Posterior cingulate gyrus (tissue), 11 donors: ENCODE measurements at places on chromosomes 1 and 21.

GRCh38 chr1:41615316-41615715, 130.8 kb upstream of the EDN2 start:
- no peak for DNase-seq

DNA sequence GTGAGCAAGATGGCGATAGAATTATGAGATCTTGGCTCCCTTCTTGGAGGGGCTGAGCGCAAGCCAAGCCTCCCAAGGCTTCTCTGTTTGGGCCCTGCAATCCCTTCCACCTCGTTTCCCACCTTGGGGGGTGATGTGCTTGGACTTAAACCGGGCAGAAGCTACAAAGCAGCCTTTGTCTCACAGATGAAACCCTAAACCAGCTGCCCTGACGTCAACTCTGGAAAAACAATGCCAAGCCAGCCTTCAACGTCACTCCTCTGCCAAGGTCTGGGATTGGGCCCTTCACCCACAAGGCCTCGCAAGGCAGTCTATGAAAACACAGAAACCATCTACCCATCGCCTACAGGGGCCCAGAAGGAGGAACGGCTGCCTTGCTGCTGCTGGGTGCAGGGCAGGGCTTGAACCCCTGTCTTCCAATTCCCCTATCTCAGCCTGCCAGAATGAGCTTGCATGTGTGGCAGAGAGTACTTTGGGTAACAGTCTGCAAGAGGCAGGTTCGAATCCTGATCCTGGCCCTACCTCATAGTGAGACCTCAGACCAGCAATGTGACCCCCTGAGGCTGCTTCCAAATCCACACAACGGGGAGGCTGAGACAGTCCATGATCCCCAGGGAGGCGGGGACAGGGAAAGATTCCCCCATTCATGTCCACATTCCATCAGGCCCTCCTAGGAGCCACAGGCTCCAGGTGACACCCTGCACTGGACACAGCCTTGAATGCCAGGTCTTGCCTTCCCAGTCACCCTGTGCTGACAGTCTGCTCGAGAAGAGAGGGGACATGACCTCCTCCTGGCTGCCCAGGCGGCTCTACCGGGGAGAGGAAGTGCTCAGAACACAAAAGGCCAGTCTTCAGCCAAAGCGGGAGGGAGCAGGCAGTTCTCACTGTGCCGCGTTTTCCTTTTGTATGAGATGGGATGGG, 15.0 kb downstream of the IFFO2 start:
- DNase-seq: peak; percentile 83

GRCh38 chr1:63967901-63968300, 194.1 kb downstream of the ROR1 start:
- DNase-seq: no peak

DNA sequence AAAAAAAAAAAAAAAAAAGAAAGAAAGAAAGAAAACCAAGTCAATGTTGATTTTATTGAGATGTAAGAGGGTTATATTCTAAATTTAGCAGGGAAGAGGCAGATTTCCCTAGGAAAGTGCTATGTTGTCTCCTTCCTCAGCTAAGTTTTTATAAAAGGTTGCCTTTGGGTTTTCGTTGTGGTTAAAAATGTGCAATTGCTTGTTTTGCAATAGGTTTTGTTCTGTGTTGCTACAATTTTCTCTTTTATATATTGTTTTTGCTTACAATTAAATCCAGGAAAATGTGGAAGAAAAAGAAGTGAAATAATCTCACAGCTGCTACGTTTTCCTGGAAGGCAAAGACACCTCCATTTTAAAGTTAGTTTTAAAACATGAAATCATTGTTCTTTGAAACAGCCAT, 136.7 kb upstream of the C1orf105 start:
- DNase-seq: no peak

DNA sequence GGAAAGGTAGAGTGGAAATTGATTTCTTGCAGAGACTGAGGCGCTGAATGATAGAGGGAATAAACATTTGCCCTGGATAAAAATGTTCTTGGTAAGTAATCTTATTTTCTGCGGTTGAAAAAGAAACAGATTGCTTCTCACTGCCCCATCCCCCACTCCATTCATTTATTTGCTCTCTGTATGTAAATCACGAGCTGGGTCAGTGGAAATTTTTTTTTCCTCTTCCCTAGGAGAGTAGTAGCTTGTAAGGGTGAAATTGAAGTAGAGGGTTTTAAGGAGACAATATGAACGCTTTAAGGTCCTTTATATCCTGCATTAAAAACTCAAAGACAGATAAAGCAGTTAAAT, 1.4 kb upstream of the BRINP3 start:
- DNase-seq: no peak

DNA sequence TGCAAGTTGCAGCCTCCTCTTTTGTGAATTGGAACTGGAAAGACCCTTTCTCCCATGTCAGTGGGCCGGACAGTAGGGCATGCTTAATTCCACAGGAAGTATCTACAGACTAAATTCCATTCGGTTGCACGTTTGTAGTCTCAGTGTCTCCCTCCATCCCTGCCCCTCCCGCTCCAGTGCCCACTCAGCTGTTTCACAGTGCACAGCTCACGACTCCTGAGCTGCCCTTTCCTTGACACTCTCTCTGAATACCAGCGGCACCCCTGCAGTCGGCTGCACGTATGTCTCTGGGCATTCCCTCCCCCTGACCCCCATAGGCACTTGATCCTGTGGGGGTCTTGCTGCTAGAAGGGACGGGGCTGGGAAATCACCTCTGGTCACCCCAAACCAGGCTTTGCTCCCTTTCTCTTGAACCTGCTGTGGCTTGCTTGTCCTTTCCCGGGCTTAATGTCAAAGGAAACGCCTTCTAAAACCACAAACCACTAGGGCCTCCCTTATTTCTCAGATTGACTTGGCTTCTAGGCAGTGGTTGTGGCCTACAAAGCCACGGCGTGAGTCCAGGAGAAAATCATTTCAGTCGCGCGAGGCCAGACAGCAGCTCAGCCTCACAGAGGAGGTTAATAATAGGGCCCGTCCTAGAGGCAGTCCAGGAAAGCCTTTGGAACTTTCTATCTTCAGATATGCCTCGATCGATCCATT, 365.3 kb upstream of the PROX1 start:
- DNase-seq: no peak

DNA sequence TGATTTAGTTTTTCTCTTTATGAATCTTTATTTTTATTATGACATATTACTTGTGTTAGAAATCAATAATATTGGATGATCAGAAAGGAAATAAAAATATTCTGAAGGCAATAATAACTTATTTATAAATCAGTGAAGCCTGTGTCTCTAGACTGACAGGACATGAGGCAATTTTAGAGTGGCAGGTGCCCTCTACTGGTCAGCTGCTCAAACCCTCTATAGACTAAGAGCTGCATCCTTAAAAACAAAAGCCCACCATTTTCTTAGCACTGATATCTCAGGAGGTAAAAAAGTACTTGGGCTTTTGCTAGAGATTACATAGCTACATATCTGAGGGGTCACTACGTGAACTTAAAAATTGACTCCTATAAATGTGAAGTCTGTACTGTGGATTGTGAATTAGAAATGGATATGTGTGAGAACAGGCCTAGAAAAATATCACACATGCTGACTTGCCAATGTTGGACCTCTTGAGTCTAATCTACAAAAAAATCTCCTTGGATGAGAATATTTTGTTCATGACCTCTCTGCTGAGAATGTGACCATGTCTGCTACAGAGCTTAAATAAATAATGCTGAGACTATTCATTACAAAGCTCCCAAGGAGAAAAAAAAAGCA, 597.9 kb upstream of the ADAMTS5 start:
- DNase-seq: no peak

- DNase-seq: no peak
Measured at GRCh38 chr1:67942274-67942673, 108.2 kb downstream of the DIRAS3 start.

DNA sequence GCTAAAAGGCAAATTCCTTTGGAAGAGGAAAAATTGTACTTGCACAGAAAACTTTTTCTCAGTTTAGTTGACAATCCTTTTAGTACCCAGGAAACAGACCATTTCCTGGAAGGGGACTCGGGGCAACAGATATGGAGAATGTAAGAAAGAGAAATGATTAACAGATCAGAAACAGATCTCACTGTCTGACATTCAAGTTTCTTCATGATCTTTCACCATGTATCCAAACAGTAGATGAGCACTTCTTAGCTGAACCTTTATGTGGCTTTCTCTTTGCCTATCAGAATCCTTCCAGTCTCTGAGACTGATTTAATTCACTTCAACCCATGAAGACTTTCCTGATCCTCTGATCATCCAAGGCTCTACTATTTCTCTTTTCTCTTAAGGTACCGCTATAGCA, 2.7 kb downstream of the TTLL7 start:
- DNase-seq: no peak

DNA sequence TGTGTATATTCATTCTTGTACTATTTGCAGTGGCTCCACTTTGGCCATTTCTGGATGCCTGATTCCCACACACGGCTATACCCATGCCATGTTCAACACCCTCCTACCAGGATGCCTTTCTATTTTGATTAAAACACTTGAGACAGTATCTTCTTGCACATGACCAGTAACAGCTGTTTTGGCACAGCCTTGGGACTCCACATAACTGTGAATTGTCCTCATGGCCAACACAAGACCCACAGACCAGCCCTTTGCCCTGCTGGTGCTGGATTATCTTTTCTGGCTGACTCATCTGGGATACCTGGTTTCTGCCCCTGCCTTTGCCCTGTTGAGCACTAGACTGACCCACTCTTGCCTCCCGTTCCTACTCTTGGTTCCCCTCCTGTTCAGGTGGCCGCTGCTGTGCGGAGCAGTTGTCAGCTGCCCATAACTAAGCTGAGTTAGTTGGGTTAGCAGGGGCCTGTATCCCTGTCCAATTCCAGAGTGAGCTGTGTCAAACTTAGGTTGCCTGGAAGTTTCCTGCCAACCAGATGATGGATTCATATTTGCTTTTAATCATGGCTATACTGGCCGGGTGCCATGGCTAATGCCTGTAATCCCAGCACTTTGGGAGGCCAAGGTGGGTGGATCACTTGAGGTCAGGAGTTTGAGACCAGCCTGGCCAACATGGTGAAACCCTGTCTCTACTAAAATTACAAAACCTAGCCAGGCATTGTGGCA, 10.8 kb upstream of the EYA3 start:
- DNase-seq: no peak

- DNase-seq: no peak
Measured at GRCh38 chr1:111672331-111672730, 52.7 kb downstream of the RAP1A start.

DNA sequence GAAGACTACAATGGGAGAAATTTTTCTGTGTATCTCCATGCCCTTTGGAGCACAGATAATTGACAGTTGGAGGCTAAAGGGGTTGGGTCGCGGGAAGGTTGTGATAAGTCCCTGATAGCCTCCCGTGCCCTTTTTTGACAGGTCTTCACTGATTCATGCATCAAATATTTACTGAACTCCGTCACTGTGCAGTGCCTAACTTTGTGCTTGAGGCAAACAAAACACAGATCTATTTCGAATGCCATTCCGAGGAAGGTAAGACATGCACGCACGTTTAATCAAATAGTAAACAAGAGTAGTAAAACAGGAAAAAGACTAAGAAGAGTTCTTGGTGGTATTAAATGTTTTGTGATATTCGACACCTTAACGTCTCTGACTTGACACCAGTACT, 494 bp upstream of the PIP5K1A start:
- no peak for DNase-seq

- DNase-seq: no peak
Measured at GRCh38 chr1:168291222-168291837, 10.7 kb downstream of the TBX19 start.

GRCh38 chr1:180952657-180953013, 39.9 kb downstream of the KIAA1614 start:
- no peak for DNase-seq

GRCh38 chr1:183101841-183102276, 78.6 kb downstream of the LAMC1 start:
- no peak for DNase-seq

- no peak for DNase-seq
Measured at GRCh38 chr1:24043345-24044032, 63.4 kb upstream of the SRSF10 start.

- no peak for DNase-seq
Measured at GRCh38 chr1:91603409-91603808, 102.8 kb downstream of the CDC7 start.

DNA sequence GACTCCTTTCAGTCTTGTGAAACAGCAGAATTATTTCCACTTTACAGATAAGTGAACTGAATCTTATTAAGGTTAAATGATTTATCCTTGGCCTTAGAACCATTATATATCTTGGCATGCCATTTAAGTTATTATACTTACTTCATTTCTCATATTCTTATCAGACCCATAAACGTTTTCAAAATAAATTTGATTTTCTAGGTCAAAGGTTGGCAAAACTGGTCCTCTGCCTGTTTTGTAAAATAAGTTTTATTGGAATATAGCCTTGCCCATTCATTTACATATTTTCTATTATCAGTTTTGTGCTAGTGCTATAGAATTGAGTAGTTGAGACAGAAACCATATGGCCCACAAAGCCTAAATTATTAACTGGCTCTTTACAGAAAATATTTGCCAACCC, 32.9 kb upstream of the SNRPE start:
- DNase-seq: no peak

DNA sequence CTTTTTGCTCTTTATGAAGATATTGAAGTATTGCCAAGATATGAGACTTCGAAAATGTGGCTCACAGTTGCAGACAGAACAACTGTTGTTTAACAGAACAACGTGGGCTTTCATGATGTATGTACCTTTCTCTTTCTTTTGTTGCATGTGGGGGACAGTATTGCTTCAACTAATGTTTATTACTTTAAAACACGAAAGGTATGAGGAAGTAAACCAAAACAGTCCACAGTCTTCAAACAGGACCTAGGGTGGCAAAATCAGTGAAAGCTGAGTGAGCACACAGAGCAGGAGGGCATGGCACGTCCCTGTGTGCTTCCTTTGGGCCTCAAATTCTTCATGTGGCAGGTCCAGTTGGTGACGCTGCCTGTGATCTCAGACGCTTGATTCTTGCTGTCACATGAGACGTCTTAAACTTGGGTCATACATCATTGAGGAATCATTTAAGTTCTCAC, 7.8 kb upstream of the CHAF1B start:
- DNase-seq: no peak

- DNase-seq: peak; percentile 19
Measured at GRCh38 chr1:154186177-154186576, 5.7 kb downstream of the TPM3 start.

DNA sequence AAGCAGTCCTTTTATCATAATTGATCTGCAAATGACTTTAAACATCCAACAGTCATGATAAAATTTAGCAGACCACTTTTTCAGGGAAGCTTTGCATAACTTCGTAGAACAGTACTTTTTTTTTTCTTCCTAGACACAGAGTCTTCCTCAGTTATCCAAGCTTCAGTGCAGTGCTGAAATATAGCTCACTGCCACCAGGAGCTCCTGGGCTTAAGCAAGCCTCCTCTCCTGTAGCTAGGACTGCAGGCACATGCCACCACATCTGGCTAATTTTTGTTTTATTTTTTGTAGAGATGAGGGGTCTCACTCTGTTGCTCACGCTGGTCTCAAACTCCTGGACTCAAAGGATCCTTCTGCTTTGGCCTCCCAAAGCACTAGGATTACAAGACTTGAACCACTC, 3.8 kb downstream of the F13B start:
- DNase-seq: no peak

DNA sequence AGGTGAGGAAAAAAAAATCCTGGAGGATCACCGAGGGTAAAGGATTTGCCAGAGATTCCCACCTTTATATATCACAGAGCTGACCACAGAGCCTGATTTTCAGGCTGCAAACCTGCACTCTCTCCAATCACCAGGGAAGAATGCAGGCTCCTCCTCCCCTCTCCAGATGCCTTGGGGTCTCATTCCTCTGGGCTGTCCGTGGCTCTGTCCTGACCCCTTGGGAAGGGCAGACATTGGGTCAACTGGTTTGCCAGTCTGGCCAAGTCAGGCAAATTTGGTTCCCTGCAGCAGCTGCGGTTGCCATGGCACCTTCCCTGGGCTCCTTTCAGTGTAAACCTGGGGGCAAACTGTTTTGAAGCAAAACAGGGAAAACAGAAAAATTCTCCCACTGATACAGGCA, 11.6 kb upstream of the OPRD1 start:
- no peak for DNase-seq
